Left ventricle myocardium superior (tissue), 1 donor: ENCODE measurements at places on chromosomes 11 and 22.

DNA sequence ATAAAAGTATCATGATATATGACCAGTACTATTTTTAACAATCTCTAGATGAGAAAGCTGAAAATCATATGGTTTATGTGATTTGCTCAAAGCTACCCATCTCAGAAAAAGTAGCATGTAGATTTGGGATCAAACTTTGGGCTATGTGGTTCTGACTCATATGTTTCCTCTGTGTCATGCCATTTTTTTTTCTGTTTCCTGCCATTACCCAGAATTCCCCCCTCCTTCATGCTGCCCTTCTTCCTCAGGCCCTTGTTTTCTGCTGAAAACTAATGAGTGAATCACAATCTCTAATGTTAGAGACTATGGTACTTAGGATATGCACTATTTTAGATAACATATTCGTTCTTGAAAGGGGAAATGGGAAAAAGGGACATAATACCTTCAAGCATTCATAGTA lies 80.7 kb downstream of the JRKL start:
- DNase-seq = no peak

- DNase-seq = no peak
Measured at GRCh38 chr22:27416511-27417420, 384.8 kb downstream of the MN1 start.

- DNase-seq = no peak
Measured at GRCh38 chr22:49128874-49129273, 698.8 kb downstream of the BRD1 start.

DNA sequence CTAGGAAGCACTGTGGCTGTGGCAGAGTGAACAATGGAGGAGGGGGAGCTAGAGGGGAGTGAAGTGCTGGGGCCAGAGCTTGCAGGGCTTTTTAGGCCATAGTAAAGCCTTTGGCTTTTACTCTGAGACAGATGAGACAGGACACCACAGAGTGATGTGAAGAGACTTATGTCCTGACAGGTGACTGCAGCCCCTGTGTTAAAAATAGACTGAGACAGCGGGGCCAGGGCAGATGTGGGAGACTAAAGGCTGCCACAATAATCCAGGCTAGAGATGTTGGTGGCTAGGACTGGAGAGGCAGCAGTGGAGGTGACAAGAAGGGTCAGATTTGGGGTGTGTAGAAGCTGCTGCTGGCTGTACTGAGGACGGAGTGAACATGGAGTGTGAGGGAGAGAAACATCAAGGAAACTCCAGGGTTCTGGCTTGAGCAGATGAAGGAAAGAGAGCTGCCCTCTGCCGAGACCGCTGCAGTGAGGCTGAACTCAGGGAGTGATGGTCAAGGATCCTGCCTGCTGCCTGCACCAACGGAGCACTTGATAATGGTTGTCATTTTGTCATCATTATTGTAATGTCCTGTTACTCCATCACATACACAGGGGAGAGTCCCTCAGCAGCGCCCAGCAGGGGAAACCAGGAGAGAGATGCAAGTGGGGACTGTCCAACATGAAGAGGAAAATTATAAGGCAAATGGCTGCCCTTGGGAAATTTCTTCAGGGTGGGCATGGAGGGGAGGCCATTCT lies 27.4 kb downstream of the SLC43A1 start:
- no peak for DNase-seq

- DNase-seq = no peak
Measured at GRCh38 chr11:133122256-133122655, 410.0 kb downstream of the OPCML start.

DNA sequence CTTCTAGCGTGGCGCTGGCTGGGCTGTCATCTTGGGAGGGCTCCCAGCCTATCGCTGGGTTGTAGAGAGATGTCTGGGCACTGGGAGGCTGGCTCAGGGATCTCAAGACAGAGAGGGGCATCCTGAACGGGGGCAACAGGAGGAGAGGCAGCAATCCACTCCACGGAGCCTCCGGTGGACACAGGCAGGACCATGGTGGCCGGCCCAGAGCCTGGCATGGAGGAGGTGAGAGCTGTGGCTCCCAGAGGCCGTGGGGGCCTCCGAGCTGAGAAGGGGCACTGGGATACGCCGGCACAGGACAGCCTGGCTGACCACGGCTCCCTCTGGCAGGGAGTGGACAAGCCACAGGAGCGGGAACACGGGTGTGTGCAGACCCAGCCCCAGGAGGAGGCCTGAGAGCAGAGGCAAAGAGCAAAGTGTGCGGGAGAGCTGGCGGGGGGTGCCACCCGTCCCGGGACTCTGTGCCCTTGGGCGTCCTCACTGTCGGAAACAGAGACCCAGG lies 9.1 kb downstream of the MRGPRF start:
- DNase-seq = no peak

- DNase-seq = peak; percentile 89
Measured at GRCh38 chr22:46078241-46079092, 71.9 kb upstream of the PPARA start.

- peak; percentile 59 for DNase-seq
Measured at GRCh38 chr11:36431429-36432092, 78.5 kb downstream of the TRAF6 start.

- DNase-seq = no peak
Measured at GRCh38 chr11:73324116-73324515, 16.0 kb downstream of the ARHGEF17 start.

- DNase-seq = no peak
Measured at GRCh38 chr11:69213316-69213715, 57.6 kb downstream of the SMIM38 start.

DNA sequence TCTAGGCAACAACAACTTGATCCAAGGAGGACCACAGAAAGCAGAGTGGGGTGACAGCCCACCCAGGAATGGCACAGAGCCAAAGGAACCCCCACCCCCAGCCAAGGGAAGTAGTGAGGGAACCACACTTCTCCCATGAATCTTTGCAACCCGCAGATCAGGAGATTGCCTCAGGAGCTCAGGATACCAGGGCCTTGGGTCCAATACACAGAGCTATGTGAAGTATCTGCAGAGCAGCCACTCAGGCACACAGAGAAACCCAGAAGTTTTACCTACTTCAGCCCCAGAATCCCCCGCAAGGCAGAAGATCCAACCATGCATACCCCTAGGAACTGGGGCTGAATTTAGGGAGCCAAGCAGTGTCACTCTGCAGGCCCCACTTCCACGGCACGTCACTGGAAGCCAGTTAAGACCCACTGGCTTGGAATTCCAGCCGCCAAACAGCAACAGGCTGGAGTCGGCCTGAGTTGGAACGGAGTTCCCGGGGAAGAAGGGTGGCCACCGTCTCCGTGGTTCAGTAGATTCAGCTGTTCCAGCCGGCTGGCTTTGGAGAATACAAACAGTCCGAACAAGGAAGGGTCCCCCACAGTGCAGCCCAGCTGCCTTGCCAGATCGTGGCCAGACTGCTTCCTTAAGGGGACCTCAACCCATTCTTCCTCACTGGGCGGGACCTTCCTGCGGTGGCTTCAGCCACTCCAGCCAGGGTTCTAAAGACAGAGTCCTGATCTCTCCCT lies 174.1 kb downstream of the TTC28 start:
- DNase-seq = no peak

DNA sequence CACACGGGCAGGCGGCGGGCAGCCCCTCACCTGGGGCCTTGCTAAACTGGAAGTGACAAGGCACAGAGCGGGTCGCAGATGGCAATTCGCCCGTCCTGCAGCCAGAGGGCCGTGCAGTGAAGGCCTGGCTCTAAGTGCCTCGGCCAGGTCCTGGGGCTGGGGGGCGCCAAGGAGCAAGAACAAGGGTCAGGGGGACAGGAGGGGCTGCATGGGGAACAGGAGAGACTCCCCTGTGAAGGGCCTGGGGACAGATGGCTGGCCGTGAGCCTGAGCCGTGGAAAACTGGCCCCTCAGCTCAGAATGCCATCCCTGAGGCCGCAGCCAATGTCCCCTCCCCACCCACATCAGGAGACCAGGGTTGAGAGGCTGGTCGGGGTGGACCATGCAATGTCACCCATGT lies 60.0 kb downstream of the RTL6 start:
- no peak for DNase-seq

- no peak for DNase-seq
Measured at GRCh38 chr11:104443387-104443786, 279.4 kb upstream of the PDGFD start.

- DNase-seq = peak; percentile 79
Measured at GRCh38 chr22:20000246-20001081, 16.2 kb downstream of the ARVCF start.

- peak; percentile 83 for DNase-seq
Measured at GRCh38 chr11:126317756-126318573, 14.1 kb downstream of the DCPS start.

DNA sequence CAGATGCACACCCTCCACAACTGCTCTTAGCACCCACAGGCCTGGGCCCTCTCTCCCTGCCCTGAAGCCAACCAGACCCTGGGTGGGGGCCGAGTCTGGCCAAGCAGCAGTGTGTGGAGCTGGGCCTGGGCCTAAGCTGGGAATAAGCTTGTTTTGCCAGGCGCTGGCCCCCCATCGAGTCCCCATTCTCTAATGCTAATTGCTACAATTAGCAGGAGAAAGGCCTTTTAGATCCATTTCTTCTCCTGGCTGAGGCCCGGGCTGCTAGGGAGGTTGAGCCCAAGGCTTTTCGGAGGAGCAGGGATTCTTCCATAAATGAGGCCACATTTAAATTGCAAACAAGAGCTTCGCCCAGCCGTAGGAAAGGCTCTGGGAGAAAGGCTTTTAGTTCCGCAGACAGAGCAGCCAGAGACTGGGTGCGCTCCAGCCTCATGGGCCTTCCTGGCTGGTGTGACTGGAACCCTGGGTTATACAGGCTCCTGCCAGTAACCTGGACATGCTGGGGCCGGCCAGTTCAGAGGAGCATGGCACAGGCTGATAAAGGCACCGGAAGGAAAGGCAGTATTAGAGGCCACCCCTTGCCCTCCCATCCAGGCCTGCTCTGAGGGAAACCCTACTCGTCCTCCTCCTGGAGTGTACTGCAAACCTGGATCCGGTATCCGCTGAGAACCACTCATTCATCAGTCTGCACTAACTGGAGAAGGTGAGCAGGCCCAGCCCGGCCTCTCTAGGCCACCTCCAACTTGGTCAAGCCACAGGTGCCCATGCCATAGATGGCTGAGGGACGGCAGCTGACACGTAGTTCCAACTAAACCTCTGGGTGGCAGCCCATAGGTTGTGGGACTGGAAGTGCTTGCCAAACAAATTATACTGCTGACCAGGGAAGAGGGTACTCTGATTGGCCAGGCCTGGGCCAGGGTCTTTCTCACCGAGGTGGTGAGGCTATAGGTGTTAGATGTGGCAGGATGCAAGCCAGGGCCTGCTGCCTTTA lies 6.2 kb downstream of the KCNQ1OT1 start:
- no peak for DNase-seq

DNA sequence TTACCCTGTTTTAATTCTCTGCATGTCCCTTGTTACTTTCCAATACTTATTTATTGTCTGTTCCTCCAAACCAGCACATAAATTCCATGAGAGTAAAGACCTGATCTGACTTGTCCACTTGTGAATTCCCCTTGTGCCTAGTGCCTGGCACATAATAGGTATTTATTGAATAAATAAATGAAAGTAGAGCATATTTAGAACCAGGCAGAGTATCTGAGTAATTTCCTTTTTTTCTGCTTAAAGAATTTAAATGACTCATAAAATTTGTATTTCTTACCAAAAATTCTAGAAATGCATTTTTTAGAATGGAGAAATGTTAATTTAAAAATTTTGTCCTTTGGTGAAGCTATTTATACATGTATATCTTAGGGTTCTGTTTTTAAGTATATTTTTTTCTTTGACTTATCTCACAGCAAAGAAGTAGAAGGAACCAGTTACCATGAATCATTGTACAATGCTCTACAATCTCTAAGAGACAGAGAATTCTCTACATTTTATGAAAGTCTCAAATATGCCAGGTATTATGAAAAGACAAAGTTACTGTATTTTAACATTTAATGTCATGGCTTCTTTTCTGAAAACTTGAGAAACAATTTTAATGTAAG lies 96.8 kb downstream of the ATM start:
- DNase-seq = no peak

- peak; percentile 32 for DNase-seq
Measured at GRCh38 chr22:46036558-46037408, 59.8 kb upstream of the WNT7B start.

DNA sequence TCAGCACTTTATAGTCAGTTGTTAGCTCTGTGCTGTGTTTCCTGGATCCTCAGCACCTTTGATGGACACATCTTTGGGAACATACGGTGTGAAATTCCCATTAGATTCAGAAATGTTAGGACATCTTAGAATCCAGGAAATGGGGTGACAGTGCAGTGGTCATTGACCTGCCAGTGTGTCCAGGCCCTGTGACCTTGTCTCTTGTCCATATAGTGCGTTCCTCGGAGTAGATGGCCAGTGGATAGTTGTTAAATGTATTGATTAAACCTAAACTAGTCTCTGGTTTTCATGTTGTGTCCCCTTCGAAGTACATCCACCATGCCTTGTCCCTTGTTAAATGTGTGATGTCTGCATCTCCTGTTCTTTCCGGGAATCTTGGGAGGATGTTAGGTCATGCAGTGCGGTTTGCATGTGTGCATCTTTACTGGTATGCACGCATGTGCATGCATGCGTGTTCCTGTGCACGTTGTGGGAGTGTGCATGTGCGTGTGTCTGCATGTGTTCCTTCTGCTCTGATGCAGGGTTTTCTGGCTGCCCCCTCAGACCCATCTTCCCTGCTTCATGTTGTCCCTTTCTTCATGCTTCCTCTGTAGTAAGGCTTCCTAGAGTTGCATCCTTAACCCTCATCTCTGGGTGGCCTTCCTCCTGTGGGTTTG lies 4.0 kb downstream of the DGCR8 start:
- DNase-seq = peak; percentile 17

- DNase-seq = peak; percentile 33
Measured at GRCh38 chr11:33515347-33515746, 185.3 kb downstream of the C11orf91 start.

- DNase-seq = no peak
Measured at GRCh38 chr11:127070808-127071207, 70.2 kb upstream of the KIRREL3 start.

DNA sequence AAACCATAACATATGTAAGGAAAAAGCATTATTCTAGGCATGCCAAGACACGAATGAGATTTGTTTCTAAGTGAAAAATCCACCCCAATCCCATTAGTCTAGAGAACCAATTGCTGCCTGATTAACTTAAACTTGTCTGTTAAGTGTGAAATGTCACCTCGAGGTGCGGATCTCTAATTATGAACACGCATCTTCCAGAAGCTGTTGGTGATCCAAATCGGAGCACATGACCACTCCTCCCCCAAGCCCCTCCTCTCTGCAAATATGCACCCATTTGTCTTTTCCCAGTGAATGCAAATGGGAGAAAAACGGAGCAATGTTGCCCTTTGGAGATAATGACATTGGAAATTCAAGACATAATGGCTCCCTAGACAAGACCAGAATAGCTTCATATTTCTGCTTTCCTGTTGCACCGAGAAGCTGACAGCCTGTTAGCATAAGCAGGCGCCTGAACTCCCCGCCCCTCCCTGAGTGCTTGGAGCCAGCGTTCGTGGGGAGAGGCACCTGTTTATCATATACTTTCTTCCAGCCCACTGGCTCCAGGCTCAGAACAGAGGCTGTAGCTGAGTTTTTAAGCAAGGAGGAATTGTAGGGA lies 6.0 kb upstream of the FXYD6 start:
- no peak for DNase-seq

- no peak for DNase-seq
Measured at GRCh38 chr11:134382830-134383229, 29.2 kb downstream of the B3GAT1 start.
